ENCODE measurements at places on chromosomes 13 and 19.
A peak's percentile ranks its signal among the peaks of the same experiment; 100 is the strongest.

DNA sequence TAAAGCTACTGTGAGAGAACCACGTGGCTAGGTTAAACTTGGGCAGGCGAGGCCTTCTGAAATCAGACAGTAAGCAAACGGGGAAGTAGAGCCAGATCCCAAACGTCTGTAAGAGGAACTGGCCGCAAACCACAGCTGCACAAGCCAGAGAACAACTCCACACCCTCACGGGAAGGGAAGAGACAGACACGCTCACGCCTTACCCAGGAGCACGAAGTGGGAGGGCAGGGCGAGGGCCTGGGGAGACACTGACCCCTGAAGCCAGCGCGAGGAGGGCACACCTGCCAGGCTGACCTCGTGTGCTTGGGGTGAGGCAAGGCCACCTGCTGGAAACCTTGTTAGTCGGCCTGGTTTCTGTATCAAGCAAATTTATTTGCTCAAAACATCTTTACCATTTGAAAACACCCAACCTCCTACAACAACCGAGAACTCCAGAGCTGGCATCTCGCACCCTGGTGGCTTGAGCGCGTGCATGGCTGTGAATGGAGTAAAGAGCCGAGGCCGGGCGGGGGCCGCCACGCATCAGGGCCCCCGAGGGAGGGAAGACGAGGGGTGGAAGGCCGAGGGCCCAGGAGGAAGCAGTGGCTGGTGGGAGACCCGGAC, 7.3 kb downstream of the POLR2E start:
- DNase-seq = no peak

- peak; percentile 35 for DNase-seq
Measured at GRCh38 chr13:78241278-78241919, 322.8 kb upstream of the EDNRB start.

- peak; percentile 92 for DNase-seq
Measured at GRCh38 chr13:63184693-63185092, 1769.0 kb upstream of the PCDH20 start.

GRCh38 chr13:100336795-100337516, 248.1 kb downstream of the PCCA start:
- DNase-seq = no peak

- peak; percentile 11 for DNase-seq
Measured at GRCh38 chr19:34332027-34332760, 32.8 kb upstream of the GPI start.

DNA sequence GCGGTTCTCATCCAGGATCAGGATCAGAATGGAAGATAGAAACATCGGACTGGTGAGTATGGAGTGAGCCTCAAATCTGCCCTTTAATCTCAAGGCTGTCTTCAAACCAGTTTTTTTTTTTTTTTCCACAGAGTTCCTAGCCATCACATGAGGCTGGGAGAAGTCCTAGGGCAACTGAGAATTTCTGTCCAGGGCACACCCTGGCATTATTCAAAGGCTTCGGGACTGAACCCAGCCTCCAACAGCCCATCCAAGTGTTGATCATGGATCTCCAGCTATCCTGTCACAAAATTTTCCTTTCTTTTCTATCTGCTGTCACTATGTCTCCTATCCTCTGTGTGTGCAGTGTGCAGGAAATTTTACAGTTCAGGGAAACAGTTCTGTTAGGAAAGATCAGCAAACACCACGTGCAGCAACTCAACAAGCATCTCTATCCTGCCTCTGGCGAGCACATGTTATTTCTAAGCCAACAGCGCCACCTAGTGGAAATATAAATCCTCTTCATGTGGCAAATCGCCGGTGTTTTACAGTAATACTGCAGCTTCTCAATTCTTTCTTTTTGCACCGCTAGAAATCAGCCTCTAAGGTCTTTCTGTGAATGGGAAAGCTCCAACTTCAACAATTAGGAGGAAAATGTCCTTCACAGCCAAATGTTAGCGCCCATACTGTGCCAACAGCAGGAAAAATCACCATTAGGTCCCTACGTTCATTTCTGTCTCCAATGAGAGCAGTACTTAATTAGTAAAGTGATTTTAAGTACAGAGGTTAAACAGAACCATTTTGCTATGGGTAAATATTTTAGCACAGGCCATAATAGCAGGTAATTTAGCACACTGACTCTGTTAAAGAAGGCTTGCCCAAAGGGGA, 21.4 kb upstream of the ZNF181 start:
- DNase-seq = peak; percentile 79

Data from EH (cell line).